ENCODE measurements at places on chromosomes 6 and 20. TPM values are rescaled to one million over a fixed set of nuclear protein-coding genes. Genes with fewer than 3 reads are reported as not detected.

DNA sequence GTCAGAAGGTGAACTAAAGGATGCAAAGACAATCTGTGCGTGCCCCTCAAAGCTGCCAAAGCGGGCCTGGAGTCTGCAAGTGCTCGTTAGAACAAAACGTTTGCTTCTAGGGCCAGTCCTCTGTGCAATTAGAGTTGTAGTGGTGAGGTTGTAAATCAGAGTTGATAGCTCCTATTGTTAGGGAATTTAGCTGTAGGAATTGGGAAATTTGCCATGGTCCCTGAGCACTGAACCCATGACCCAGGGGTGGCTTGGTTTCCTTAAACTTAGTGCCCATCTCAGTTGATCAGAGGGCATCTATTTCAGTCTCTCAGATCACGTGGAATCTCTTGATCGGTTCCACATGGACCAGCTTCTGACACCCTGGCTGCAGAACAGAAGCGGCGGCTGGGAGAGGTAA is 18.8 kb upstream of the RPS6KA2 start:
- no peak for DNase-seq

- DNase-seq = no peak
Observed at GRCh38 chr20:460707-461106, 1.6 kb downstream of the TBC1D20 start.

- no peak for DNase-seq
Observed at GRCh38 chr6:149319422-149319821, 1.9 kb downstream of the TAB2 start.

TSBP1 gene
- total RNA-seq = not detected

GRCh38 chr6:151289399-151290007 is 49.7 kb downstream of the AKAP12 start:
- no peak for DNase-seq

DNA sequence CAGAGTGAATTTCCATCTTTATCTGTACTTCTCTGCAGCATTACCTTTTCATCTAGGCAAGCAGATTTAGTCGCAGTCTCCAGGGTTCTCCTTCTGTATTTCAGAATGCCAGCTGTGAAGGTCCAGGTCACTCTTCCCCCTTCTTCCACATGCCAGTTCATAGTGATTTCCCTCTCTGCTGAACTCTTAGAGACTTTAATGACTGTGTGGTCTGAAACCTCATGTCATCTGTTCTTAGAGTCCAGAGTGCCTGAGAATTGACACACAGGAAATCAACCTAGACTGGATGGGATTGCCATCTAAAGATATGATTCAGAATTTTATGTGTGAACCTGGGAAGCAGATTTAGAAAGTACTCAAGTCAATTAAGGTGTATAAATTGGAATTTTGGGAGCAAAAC is 248.1 kb downstream of the TPBG start:
- no peak for DNase-seq

DNA sequence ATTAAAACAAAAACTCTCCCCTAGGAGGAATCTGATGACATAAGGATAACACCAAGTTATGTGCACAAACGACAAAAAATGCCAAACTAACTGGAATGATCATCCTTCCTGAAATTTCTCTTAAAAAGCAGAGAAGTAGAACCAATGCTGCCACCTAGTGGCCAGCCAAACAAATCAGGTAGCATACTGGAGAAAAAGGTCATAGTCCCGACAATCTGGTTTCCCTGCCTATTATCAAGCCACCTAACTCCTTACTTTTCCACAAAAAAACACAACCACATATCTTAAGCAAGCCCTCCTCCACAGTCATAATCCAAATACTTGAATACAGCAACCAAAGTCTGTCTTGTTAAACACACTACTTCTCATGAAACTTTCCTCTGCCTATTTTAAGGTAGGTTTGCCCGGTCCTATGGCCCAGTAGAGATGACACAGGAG is 5.3 kb downstream of the OARD1 start:
- DNase-seq = no peak

JPH2 gene
- 8.9 TPM for total RNA-seq

DNA sequence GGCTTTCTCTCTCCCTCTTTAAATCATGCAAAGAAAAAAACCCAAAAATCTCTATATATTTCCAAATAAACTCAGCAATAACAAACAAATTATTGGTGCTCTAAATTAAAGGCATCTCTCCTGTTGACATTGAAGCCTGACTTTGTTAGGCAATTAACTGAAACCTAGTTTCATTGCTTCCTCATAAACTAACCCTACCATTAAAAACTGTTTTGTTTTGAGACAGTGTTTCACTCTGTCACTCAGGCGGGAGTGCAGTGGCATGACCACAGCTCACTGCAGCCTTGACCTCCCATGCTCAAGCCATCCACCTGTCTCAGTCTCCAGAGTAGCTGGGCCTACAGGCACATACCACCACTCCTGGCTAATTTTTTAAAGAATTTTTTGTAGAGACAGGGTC is 34.9 kb downstream of the PIGU start:
- no peak for DNase-seq

GRCh38 chr20:18625907-18626655 is 38.2 kb downstream of the DTD1 start:
- no peak for DNase-seq

DNA sequence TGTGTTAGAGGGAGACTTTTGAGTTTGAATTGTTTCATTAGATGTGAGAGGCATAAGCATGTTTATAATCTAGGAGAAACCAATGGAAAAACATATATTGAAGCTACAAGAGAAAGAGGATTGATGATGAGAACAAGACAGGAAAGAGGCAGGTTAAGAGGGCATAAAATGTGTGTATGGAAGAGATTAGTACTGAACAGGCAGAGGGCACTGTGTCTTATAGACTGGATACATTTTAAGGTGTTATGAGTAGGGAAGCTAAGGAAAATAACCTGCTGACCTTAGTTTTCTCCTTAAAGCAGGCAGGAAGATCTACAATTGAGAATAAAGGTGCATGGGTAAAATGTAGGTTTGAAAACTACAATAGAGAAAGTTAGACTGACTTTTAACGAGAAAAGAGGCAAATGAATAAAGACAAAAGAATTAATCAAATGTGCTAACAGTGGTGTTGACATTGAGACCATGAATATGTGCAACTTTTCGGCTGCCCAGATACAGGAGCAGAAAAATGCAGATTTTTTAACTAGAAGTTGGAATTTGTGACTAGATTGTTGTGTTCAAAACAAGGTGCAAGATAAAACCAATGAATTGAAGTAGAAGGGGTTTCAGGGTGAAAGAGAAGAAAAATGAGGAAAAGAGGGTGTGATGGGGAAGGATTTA is 846.3 kb downstream of the HACE1 start:
- no peak for DNase-seq

DNA sequence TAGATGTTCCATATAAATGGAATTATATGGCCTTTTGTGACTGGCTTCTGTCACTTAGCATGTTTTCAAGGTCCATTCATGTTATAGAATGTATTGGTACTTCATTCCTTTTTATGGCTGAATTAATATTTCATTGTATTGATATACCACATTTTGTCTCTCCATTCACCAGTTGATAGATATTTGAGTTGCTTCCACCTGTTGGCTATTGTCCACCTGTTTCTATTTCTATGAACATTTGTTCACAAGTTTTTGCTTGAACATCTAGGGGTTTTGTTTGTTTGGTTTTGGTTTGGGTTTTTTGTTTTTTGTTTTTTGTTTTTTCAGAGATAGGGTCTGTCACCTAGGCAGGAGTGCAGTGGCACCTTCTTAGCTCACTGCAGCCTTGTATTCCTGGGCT is 23.2 kb downstream of the WFDC3 start:
- DNase-seq = no peak

MAP3K7 gene
- 24.0 TPM for total RNA-seq

RNASET2 gene
- 32.6 TPM for total RNA-seq

- DNase-seq = no peak
Observed at GRCh38 chr6:134177236-134177635, 124.8 kb upstream of the SLC2A12 start.

- DNase-seq = no peak
Observed at GRCh38 chr20:60040471-60041162, 82.4 kb downstream of the CDH26 start.

DDAH2 gene
- total RNA-seq = 16.4 TPM

MUCL3 gene
- 4.2 TPM for total RNA-seq

- no peak for DNase-seq
Observed at GRCh38 chr6:73585566-73586415, 65.0 kb upstream of the EEF1A1 start.

DNA sequence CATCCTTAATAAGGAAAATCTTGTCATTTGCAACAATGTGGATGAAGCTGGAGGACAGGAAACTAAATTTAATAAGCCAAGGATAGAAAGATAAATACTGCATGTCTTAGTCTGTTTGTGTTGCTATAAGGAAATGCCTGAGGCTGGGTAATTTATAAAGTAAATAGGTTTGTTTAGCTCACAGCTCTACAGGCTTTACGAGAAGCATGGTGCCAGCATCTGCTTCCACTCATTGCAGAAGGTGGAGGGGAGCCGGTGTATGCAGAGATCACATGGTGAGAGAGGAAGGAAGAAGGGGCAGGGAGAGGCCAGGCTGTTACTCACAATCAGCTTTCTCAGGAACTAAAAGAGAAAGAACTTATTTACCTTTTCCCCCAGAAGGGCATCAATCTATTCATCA is 118.9 kb upstream of the SMLR1 start:
- DNase-seq = no peak

YIPF3 gene
- 73.5 TPM for total RNA-seq

FERMT1 gene
- total RNA-seq = 19.3 TPM

ETV7 gene
- total RNA-seq = 2.5 TPM

Data from esophagus squamous epithelium (tissue), 5 donors.